ENCODE measurements at places on chromosomes 5 and 9.
A peak's percentile ranks its signal among the peaks of the same experiment; 100 is the strongest.

GRCh38 chr5:112604732-112605630 lies 132.7 kb upstream of the APC start:
- no peak for DNase-seq

DNA sequence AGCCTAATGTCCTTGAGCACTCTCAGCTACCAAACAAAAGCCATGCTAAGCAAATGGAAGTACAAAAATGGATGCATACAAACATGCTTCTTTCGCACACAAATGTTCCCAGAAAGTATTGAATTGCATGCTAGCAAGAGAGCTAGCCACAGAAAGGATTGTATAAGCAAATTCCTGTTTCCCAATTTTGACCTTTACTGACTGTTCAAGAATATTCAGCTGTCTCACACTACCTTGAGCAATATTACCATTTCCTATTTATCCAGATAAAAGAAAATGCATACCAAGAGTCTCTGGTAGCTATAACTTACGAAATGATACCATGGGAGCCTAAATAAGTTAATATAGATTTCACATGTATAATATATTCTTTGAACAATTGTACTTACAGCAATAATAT lies 264.6 kb downstream of the TMEM167A start:
- DNase-seq, result no peak

DNA sequence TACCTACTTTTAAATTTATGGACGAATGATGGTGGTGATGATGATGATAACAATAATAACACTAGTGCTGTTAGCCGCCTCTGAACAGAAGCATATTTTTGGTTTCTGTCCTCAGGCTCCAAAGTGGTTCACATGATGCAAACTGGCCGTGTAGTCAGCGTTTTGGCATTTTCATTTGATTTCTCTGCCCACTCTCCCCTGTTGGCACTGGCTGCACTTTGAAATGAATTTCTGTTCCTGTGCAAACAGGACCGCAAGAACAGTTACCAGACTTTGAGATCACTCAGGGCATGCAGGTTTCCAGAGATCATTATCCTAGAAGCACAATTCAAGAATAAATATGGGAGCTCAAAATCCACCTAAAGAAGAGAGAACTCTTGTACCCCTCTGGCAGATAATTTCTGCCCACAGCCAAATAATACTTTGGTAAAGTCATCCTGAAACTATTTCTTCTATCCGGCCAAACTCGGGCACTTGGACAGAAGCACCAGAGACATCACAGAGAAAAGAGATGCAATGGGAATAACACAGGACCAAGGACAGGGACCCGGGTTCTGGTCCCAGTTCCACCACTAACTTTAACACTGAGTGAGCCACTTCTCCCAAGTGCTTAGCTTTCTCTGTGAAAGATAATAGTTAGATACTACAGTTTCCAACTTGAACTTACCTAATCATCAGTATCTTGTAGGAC lies 201.7 kb upstream of the PTGER4 start:
- peak; percentile 27 for DNase-seq

- DNase-seq, result no peak
Measured at GRCh38 chr5:94021246-94021645, 279.8 kb upstream of the POU5F2 start.

- no peak for DNase-seq
Measured at GRCh38 chr9:1979741-1980367, 35.3 kb upstream of the SMARCA2 start.

GRCh38 chr5:123802298-123802951 lies 290.4 kb downstream of the CSNK1G3 start:
- DNase-seq, result no peak

DNA sequence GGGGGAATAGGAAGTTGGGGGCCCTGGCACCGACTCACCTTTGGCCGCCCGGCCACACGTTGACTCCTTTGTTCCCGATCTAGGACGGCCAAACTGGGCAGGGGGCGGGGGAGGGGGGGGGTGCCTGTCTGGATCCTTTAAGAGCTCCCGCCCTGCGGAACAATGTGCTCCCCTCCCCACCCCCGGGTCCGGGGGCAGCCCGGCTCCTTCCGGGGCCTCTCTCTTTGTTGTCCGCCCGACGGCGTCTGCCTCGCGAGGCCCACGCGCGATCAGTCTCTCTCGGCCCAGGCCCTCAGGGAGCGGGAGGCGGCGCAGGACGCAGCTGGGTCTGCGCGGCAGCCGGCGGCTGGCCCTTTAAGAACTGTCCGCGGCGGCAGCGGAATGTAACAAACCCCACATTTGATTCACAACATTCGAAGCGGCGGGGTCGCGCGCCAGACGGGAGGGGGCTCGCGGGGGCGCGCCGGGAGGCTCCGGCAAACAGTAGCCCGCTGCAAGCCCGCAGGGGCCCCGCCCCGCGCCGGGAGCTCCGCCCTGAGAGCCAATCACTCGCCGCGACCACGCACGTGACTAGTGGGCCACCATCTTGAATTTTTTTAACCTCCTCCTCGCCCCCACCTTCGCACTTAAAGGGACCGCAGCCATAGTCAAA lies at the start of gene RNF44:
Gene RNF44 (minus strand): TSS at position 501 of the 652 bp plus-strand sequence. CDS start 4,930 bp downstream, outside the sequence.
- DNase-seq, result peak; percentile 86

DNA sequence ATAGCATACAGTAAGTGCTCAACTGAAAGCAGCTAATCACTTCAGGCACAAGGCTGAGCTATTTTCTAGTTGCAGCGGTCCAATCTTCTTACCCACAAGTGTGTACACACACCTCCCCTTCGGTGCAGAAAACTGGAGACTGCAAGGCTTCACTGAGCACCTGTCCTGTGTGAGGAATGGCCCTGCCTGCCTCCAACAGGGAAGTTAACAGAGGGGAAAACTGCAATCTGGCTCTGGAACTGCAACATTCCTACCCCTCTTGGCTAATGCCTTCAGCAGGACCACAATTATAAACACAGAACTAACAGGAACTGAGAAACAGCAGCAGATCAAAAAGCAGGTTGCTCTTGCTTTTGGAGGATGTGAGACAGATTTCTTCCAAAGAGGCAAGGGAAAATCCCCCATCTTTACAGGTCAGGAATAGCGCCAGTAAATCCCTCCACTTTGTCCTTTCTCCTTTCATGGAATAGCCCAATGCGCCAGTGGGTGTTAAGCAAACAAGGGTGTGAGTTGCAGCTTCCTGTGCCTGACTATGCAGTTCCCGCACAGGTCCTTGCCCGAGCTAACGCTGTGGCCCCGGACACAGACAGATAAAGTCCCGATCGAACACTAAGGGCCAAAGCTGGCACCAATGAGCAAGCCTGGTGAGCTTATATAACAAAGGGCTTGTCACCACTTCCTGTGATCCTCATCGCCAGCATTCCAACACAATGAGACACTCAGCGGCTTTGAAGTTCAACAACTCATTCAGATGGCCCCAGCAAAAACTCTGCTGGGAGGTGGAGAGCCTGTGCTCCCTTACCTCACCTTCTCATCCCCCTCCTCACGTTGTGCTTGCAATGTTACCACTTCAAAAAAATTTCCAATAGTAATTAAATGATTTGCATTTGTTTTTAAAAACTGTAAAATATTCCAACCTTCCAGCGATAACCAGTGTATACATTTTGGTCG lies 21.5 kb downstream of the SHB start:
- DNase-seq, result peak; percentile 58

- peak; percentile 5 for DNase-seq
Measured at GRCh38 chr9:90141723-90142122, 500.9 kb downstream of the DIRAS2 start.

DNA sequence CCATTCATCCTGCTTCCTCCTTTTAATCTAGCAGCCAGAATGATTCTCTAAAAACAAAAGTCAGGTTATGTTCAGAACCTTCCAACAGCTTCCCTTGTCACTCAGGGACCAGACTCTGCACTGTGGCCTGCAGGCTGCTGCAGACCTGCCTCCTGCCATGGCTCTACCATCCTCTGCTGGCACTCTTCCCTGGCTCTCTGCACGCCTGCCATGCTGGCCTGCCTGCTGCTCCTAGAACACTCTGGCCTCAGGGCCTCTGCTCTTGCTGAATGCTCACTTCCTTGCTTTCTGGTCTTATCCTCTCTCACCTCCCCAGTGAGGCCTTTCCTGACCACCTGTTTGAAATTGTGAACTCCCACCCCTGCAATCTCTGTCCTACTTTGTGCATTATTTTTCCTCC lies 149.4 kb downstream of the CD180 start:
- no peak for DNase-seq

- DNase-seq, result no peak
Measured at GRCh38 chr5:172266676-172267092, 16.9 kb downstream of the UBTD2 start.

- no peak for DNase-seq
Measured at GRCh38 chr5:141516672-141517025, 27.8 kb downstream of the PCDHGC5 start.

DNA sequence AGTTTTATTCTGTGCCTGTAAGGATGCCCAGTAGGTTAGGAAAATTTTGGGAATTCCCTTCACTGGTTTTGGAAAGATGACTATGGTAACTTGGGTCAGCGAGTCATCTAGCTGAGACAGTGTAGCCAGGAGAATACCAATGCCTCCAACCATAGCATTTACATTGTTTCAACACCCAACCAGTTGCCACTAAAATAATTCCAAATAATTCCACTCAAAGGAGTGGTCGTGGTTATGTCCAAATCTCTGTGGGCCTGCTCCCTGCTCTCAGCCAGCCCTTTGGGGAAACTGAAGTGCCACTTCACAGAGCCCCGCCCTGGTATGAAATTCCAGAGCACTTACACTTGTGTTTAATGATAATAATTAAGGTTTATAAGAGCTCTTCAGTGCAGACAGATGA lies 310.5 kb downstream of the PLK2 start:
- no peak for DNase-seq

- DNase-seq, result no peak
Measured at GRCh38 chr9:116596646-116597045, 90.5 kb upstream of the TRIM32 start.

- no peak for DNase-seq
Measured at GRCh38 chr9:83342006-83342405, 196.2 kb downstream of the FRMD3 start.

All from amniotic stem cell (primary cell).